ENCODE measurements at places on chromosomes 1 and 21.

DNA sequence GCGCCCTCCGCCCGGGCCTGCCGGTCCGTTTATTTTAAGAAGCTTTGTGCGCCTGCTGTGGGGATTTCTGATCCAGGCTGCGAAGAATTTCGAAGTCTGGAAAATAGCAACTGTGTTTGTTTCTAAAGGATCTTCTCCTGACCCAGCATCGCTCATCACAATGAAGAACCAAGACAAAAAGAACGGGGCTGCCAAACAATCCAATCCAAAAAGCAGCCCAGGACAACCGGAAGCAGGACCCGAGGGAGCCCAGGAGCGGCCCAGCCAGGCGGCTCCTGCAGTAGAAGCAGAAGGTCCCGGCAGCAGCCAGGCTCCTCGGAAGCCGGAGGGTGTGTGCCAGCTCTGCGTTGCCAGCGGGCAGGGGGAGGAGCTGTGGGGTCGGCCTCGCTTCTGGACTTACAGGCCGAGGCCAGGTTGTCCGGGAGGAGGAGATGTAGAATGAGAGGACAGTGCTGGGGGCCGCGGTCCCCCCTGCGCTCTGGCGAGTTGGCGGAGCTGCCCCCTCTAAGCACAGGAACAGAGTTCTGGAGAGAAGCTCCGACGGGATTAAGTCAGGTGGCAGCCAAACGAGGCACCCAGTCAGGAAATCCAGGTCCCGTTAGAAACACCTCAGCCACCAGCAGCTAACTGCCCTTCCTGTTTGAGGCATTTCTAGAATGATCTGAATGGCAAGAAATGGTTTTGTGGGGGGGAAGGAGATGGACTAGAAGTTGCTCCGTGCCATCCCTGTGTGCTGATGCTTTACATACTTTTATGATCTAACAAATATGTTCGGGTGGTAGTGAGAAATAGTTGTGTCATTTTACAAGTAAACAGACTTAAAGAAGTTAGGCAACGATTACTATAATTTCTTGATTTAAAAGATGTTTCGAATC is 948 bp downstream of the TXLNA start:
- peak; percentile 17 for DNase-seq

GRCh38 chr1:178126261-178126660 is 32.4 kb downstream of the RASAL2 start:
- no peak for DNase-seq

- DNase-seq: no peak
These were observed 3.5 kb upstream of the TSPAN1 start for GRCh38 chr1:46171351-46171750.

GRCh38 chr1:234954613-234955012 is 174.0 kb downstream of the TOMM20 start:
- no peak for DNase-seq

DNA sequence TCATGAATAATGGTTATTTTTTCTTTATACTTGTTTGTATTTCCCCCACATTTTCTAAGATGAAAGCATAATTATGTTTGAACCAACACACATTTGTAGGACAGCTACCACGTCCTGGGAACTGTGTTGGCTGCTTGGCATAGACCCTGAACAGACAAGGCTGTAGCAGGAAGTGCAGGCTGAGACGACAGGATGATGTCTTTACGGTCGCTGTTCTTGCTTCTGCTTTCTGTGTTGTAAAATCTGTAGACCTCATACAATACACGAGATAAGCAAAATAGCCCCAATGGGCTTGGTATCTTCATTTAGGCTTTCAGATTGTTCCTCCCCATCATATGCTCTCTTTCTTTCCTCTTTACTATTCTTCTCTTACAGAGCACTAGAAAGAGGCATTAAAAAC is 23.3 kb upstream of the OTUD3 start:
- no peak for DNase-seq

DNA sequence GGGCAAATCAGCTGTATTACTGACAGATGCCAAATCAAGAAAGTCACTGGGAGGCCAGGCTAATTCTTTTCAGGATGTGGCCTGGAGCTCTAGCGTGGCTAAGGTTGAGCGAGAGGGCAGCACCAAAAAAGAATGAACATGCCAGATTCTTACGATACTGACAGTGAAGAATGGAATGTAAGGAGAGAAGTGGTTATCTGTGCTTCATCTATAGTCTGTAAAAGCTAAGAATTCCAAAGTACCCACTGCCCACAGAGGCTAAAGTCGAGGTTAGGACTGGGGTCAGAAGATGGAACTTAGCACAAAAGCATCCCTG is 32.7 kb downstream of the TFAP2E start:
- no peak for DNase-seq

DNA sequence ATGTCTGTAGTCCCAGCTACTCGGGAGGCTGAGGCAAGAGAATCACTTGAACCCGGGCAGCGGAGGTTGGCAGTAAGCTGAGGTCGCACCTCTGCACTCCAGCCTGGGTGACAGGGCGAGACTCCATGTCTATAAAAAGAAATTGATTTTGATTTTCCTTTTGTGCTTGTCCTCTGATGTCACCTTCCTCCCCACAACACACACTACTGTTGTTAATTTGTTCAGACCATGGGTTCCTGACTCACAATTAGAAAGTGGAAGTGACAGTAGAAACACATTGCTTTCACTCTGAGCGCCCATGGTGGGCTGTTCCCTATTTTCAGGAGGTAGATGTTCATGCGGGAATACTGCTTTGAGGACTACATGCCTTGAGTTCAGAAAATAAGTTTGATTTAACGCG is 165.5 kb upstream of the KCNJ6 start:
- no peak for DNase-seq

DNA sequence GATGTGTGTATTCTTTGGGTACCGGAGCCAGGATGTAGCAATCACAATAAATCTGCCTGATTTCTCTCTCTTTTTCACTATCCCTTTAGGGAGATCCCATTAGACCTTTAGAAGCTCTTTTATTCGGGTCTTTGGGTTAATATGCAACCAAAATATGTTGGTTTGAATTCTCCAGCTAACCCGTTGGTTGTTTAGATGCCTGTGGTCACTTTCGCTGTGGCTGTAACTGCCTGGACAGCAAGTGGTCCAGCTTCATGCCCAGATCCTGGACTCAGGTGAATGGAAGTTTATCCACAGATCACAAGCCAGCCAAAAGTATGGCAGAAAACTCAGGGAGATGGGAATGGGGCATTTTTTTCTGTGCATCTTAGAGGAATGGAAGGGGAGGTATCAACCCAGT is 12.3 kb downstream of the KAZN start:
- DNase-seq: no peak

- DNase-seq: no peak
These were observed 2084.5 kb downstream of the MRPL39 start for GRCh38 chr21:23522751-23523150.

DNA sequence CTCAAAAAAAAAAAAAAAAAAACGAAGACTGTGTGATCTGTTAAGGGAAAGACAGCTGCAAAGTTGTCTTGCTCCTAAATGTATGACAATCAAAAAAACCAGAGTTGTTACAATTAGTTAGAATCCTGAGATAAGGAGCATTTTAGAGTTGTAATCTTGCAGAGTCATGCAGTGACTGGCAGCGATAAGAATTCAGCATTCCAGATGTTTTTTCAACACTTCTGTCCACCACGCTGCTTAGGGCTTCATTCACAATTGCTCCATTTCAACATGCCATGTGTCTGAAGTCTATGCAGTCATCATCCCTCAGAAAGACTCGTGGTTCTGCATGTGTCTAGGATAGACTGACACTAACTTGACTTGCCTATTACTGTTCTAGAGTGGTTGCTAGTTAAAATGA is 102.4 kb upstream of the BACE2 start:
- no peak for DNase-seq

GRCh38 chr1:185681034-185681633 is 53.1 kb upstream of the HMCN1 start:
- DNase-seq: no peak

- no peak for DNase-seq
These were observed 513.6 kb downstream of the PLPP3 start for GRCh38 chr1:56065729-56066128.

- DNase-seq: no peak
These were observed 28.3 kb downstream of the NUP133 start for GRCh38 chr1:229479660-229480399.

DNA sequence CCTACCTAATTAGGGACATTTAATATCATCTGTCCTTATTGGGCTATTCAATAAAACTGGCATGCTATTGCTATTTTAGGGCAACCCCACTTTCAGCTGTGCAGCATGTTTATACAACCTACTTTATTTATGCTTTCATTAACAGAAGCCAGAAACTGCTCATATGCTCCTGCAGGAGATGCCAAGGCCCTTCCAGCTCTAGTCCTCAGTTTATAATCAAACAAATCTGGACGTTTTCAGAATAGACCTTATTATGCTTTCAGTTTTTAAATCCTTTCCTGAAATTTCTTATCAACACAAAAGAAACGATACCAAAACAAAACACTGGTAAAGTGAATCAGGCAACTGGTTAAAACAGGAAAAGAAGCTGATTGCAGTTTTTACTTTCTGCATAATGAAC is 53.2 kb downstream of the PTGS2 start:
- no peak for DNase-seq

DNA sequence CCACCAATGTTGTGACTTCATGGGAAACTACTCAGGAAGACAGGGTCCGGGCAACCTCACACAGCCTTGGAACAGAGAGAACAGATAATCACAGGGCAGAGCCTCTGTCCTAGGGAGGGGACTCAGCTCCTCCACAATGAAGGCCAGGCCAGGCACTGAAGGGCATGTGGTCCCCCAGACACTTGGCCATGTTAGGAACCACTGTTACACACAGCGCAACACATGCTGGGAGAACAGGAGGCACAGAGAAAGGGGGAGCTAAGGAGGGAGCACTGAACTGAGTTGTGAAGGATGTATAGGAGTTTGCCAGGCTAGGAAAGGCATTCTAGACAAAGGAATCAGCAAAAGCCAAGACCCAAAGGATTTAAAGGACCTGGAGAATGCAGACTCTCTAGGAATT is 127.6 kb downstream of the DMRTB1 start:
- DNase-seq: no peak

GRCh38 chr1:71157151-71157550 is 76.3 kb upstream of the ZRANB2 start:
- DNase-seq: no peak

DNA sequence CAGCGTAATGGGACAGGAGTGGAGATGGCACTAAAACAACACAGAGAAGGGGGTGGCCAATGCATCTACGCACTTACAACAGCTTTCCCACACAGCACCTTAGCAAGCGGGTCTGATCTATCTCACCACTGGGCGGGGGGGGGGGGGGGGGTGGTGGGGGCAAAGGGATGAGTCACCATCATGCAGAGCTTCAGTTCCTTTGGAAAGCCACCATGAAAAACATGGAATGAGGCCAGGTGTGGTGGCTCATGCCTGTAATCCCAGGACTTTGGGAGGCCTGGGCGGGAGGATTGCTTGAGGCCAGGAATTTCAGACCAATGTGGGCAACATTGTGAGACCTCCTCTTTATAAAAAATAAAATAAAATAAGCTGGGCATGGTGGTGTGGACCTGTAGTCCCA is 47.2 kb downstream of the KLHDC7A start:
- DNase-seq: no peak

GRCh38 chr1:104592926-104593325 is 843.2 kb downstream of the AMY1C start:
- DNase-seq: no peak

- DNase-seq: no peak
These were observed 65.6 kb upstream of the EDEM3 start for GRCh38 chr1:184820218-184820750.

- no peak for DNase-seq
These were observed 48.3 kb upstream of the TDRD10 start for GRCh38 chr1:154453574-154454352.

- no peak for DNase-seq
These were observed 459 bp downstream of the ARV1 start for GRCh38 chr1:230979389-230979716.

GRCh38 chr1:4127592-4128140 is 227.6 kb upstream of the C1orf174 start:
- no peak for DNase-seq

- DNase-seq: no peak
These were observed 76.2 kb downstream of the MDM4 start for GRCh38 chr1:204592246-204592948.

DNA sequence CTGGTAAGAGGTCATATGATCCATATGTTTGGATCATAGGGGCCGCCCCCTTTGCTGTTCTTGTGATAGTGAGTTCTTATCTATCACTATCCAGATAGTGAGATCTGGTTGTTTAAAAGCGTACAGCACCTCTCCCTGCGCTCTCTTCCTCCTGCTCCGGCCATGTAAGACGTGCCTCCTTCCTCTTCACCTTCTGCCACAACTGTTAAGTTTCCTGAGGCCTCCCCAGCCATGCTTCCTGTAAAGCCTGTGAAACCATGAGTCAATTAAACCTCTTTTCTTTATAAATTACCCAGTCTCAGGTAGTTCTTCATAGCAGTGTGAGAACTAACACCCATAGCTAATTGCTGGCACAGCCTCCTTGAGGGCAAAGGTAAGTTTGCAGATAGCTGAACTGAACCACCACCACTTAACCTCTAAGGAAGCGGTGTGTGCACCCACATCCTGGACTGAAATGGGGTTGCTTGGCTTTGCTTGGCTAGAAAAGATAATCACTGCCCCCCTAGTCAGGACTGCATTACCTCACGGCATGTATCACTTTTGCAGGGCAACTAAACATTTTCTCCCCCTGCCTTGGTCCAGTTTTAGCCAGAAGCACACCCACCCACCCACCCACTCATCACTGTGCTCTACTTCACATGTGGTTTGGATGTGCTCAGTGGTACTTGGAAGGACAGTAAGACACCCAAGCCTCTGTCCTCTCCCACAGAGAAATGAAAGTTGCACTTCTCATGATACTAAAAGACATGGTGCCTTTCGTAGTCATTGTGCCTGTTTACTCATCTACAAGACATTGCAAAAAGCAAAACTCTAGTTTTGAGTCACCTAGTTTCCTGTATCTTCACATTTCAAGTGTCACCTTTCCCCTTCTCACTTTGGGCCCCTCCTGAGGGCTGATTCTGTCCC is 23.1 kb upstream of the PTAFR start:
- DNase-seq: peak; percentile 95

GRCh38 chr21:43278766-43279577 is 110.2 kb downstream of the CRYAA start:
- no peak for DNase-seq

DNA sequence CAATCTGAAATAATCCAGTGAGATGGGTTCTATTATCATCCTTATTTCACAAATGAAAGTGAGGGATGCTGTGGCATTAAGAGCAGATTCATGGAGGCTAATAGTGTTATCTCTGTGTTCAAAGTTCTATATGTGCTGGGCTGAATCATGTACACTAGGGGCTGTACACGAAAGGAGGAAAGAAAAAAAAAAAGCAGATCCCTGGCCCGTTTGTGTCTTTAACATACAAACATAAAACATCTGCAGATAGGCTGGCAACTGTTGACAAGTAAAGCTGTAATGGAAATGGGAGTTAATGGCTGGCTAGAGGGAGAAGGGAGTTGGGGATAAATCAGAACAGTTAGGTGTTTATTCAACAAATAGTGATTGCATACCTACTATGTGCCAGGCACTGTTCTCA is 3.1 kb downstream of the WNT2B start:
- DNase-seq: no peak

GRCh38 chr1:59976194-59977074 is 49.9 kb upstream of the CYP2J2 start:
- no peak for DNase-seq

- DNase-seq: no peak
These were observed 764.7 kb upstream of the TPTE start for GRCh38 chr21:9756677-9757076.
